Stimulated activated CD8-positive, alpha-beta memory T cell treated with anti-CD3 and anti-CD28 coated beads, Interleukin-7, amount 100 ng/mL, for 1 hour (primary cell): ENCODE measurements at places on chromosomes 2 and 18.

- no peak for DNase-seq
Measured at GRCh38 chr2:149544692-149545091, 42.9 kb downstream of the MMADHC start.

GRCh38 chr2:174606336-174606735 is 8.7 kb upstream of the WIPF1 start:
- DNase-seq, result no peak

DNA sequence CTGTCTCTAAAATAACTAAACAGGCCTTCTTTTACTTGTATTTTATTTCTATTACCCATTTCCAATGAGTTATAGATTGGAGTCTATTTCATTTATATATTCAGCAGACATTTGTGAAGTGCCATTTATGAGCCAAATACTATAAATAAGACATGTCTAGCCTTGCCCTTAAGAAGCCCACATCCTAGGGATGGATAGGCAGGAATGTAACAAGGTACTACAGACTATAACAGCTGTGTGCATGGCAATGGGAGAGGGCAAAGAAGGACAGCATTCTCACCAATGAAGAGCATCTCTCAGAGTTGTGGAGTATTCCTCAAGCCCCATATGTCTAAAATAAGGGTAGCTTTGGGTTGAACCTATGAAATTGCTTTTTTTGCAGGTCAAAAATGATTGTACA is 161.9 kb upstream of the RASGRP3 start:
- no peak for DNase-seq

DNA sequence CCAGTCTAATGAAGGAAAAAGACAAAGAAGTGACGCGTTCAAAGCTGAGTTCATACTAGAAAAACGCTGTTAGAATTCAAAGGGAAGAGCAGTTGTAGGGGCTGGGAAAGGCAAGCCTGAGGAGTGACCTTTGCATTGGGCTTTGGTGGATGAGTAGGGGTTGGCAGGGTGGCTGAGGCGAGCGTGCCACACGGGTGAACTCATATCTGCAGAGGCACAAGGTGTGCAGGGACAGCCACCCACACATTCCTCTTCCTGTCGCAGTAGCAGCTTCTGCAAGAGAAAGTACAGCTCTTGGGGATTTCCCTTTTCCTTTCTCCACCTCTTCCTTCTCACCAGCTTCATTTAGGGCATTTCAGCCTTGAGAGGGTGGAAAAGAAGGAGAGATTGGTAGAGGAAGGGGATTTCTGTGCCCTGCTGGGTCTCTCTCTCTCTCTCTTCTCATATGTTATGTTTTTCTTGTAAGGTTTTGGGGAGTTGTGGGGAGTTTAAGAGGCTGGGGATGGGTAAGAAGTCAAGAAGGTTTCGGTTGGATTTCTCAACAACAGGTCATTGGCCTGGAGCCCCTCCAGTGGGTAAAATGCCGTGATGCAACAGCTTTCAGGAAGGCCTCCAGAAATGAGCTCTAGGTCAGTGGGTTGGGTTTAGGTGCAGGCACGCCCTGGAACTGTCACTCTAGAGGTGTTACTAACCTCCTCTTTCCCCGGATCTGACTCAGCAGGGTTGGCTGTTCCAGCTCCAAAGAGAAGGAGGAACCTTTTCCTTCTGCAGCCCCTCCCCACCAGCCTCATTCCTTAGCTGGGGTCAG is 40.1 kb downstream of the ODC1 start:
- peak; percentile 22 for DNase-seq

GRCh38 chr2:141280037-141280436 is 850.8 kb downstream of the LRP1B start:
- DNase-seq, result no peak

DNA sequence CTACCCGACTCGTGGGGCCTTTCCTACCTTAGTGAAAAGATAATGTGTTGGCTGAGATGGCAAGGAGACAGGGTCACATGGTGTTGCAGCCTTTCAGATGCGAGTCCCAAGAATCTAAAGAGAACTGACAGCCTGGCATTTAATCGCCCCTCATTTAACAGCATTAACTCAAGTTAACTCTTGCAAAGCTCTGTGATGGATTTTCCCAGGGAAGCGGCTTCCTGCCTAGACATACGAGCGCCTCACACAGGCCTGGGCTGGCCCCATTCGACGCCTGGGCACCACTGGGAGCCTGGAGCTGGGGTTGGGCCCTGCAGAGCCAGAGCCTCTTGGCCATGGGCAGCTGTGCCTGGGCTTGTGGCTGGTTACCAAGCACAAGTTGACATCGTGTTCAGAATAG is 140.8 kb downstream of the SEPTIN10 start:
- no peak for DNase-seq

- no peak for DNase-seq
Measured at GRCh38 chr18:74353169-74353775, 37.6 kb downstream of the C18orf63 start.

- no peak for DNase-seq
Measured at GRCh38 chr2:240631548-240632305, 6.4 kb downstream of the GPR35 start.

DNA sequence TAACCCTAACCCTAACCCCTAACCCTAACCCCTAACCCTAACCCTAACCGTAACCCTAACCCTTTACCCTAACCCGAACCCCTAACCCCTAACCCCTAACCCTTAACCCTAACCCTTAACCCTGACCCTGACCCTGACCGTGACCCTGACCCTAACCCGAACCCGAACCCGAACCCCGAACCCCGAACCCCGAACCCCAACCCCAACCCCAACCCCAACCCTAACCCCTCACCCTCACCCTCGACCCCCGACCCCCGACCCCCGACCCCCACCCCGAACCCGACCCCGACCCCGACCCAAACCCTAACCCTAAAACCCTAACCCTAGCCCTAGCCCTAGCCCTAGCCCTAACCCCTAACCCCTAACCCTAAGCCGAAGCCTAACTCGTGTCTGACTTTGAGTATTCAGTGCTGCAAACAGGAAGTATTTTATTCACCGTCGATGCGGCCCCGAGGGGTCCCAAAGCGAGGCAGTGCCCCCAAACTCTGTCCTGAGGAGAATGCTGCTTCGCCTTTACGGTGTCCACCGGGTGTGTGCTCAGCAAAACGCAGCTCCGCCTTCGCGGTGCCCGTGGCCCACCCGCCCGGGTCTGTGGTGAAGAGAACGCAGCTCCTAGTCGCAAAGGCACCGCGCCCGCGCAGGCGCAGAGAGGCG is 36.0 kb downstream of the FAM110C start:
- DNase-seq, result no peak
